ENCODE measurements at places on chromosomes 3 and 15.

DNA sequence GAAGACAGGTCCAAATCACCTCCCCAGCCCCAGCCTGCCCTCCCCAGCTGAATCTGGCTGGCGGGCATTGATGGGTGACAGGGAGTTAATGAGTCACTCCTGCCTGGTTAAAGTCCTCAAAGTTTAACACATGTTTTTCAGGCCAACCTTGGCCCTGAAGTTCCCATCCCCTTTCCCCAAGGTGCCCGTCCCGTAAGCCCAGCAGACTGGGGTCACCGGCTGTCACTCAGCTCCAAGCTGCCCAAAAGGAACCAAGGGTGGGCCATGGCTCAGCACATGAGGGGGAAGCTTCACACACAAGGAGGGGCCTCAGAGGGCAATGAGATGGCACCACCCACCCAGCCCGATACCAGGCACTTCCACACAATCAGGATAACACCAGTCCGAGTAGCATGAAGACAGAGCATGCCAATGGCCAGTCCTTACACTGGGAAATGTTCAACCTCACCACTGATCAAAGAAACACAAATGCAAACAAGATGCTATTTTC, 10.2 kb upstream of the KLF15 start:
- DNase-seq: no peak

GRCh38 chr3:85304360-85304964, 345.7 kb downstream of the CADM2 start:
- DNase-seq: no peak

GRCh38 chr15:53976844-53977392, 1.3 kb upstream of the UNC13C start:
- DNase-seq: no peak

DNA sequence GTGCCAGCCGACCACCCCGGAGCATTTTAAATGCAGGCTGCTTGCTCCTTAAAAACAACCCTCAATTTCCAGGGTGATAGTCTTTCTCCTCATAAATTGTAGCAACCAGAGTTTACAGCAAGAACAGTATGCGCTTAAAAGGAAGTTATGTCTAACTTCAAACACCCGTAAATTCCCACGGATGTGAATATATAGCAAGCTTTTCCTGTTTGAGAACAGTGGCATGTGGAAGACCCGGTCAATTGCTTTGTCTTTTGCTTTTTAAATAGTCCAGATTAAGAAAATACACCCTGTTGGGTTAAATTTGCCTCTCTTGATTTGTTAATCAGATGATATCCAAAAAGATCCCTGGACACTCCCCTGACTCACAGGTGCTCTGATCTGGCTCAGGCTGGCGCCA, 20.8 kb downstream of the MRPS25 start:
- no peak for DNase-seq

DNA sequence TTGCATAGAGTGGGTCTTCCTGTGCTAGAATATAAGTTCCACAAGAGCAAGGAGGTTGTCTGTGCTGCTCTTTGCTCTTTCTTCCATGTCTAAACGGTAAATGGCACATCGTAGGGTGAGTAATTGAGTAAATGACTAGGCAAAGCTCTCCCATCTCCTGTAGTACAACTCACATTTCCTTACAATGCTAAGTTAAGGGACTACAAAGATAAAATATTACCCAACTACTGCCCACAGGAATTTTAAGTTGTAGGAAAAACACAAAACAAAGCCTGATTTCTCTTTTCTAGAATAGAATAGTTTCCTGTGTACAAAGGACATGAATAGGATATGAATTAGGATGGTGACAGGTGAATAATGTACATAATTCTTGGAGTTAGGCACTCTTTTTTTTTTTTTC, 19.9 kb upstream of the LRIG1 start:
- peak; percentile 16 for DNase-seq

- no peak for DNase-seq
These were observed 29.7 kb downstream of the PLXND1 start for GRCh38 chr3:129576514-129577352.

DNA sequence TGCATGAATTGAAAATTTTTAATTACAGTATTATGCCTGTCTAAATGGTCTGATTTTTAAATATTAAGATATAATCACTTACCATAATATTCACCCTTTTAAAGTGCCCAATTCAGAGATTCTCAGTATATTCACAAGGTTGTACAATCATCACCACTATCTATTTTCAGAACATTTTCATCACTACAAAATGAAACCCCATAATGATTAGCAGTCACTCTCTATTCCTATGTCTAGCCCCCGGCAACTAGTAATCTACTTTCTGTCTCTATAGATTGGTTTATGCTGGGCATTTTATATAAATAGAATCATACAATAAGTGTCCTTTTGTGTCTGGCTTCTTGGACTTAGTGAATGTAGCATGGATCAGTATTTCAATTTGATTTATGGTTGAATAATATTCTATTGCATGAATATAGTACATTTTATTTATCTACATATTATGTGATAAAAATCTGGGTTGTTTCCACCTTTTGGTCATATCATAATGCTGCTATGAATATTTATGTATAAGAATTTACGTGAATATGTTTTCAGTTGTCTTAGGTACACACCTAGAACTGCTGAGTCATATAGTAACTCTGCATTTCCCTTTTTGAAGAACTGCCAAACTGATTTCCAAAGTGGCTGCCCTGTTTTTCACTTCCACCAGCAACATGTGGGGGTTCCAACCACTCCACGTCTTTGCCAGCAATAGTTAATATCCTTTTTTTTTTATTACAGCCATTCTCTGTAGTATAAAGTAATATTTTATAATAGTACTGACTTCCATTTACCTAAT, 485.7 kb upstream of the ZNF385D start:
- DNase-seq: no peak

- no peak for DNase-seq
These were observed 641.6 kb downstream of the NSUN3 start for GRCh38 chr3:94704467-94704866.

GRCh38 chr3:47954567-47954966, 61.6 kb downstream of the MAP4 start:
- DNase-seq: no peak

GRCh38 chr3:168272343-168272985, 176.7 kb upstream of the GOLIM4 start:
- no peak for DNase-seq

- DNase-seq: no peak
These were observed 11.1 kb downstream of the COL6A6 start for GRCh38 chr3:130528120-130528519.

- no peak for DNase-seq
These were observed 6.7 kb downstream of the CLCN2 start for GRCh38 chr3:184354754-184355153.

- no peak for DNase-seq
These were observed 237.7 kb upstream of the EIF1B start for GRCh38 chr3:40071683-40072238.

GRCh38 chr3:146883288-146883687, 278.1 kb upstream of the PLSCR5 start:
- DNase-seq: no peak

DNA sequence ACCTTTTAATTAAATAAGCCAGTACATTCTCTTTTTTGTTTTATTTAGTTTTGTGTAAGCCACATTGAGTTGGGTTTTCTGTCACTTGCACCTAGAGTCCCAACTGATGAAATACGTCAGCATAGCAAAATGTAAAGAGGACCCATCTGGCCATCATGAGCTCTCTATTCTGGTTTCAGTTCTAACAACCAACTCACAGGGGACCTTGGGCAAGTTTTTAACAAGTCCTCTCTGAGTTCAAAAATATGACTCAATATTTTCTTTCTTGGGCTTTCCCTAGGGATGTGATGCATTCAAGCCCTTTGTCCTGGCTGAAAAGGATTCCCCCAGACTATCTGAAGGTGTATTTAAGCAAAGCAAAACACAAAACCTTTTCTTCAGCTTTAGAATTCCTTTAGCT, 32.9 kb downstream of the PLCH1 start:
- DNase-seq: no peak

DNA sequence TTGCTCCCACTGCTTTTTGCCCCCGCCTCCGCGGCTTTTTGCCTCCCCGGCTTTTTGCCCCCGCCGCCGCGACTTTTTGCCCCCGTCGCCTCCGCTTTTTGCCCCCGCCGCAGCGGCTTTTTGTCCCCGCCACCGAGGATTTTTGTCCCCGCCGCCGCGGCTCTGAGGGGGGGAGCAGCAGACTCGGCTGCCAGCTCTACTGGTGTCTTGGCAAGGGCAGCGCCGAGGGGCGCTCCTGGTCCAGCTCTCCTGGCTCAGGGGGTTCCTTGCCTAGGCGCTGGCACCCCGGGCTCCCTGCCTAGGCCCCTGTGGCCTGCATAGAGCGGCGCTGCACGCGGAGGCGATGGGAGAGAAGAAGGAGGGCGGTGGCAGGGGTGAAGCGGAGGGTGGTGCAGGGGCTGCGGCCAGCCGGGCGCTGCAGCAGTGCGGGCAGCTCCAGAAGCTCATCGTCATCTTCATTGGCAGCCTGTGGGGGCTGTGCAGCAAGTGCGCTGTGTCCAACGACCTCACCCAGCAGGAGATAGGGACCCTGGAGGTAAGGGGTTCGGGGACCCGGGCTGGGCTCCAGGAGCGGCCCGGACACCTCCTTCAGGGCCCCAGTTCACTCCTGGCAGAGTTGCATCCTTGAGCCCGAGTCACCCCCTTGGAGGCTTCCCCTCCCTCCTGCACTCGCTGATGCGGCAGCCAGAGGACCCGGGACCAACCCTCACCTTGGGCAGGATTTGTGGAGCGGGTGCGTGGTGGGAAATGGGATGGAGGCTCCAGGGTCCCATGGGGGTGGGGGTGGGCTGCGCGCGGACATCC, 642.4 kb downstream of the GOLGA6L6 start:
- DNase-seq: no peak

- no peak for DNase-seq
These were observed 79.8 kb upstream of the PFN2 start for GRCh38 chr3:150050510-150050909.

- DNase-seq: no peak
These were observed 120.2 kb downstream of the TFDP2 start for GRCh38 chr3:142029052-142029642.

- DNase-seq: no peak
These were observed 7.0 kb downstream of the CLDN11 start for GRCh38 chr3:170425491-170426239.

DNA sequence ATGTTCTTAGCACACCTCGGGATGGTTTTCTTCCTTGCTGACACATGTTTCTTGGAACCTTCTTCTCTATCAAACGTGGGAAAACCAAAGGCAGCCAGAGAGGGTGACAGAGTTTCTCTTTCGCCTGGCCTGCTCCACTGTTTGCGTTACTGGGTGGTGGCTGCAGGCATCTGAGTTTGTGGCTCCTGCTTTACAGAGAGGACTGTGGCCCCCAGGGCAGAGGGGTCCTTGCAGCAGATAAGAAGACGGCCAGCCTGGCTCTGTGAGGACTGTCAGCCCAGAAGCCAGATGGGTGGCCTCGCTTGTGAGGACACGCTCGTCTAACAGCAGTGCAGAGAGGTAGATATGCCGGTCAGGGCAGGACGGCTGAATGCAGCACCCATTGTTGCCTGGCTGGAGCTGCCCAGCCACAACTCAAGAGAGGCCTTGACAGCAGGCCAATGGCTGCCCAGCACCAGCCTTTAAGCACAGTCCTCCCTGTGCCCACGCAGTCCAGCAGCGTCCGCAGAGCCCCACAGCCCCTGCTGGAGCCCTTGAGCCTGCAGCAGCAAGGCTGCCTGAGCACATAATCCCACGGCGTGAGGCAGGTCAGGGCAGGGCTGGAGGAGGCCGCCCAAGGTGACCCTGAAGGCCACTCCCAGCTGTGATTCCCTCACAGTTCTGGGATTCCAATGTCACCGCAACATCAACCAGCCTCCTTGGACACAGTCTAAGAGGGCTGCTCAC, 15.0 kb upstream of the SPTBN5 start:
- no peak for DNase-seq

GRCh38 chr3:71657831-71658530, 67.2 kb downstream of the EIF4E3 start:
- DNase-seq: no peak

- no peak for DNase-seq
These were observed 1077.1 kb downstream of the ZPLD1 start for GRCh38 chr3:103511891-103512290.

DNA sequence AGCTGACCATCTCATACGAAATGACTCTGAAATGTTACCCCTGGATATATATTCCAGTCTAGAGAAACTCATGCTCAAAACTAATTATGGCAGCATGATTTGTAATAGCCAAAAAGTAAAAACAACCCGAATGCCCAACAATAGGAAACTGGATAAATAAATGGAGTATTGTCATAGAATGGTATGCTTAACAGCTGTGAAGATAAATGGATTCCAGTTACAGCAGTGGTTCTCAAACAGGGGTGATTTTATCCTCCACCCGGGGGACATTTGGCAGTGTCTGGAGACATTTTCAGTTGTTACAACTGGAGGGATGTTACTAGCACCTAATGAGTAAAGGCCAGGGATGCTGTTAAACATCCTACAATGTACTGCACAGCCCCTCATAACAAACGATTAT, 52.3 kb upstream of the PIAS1 start:
- no peak for DNase-seq

DNA sequence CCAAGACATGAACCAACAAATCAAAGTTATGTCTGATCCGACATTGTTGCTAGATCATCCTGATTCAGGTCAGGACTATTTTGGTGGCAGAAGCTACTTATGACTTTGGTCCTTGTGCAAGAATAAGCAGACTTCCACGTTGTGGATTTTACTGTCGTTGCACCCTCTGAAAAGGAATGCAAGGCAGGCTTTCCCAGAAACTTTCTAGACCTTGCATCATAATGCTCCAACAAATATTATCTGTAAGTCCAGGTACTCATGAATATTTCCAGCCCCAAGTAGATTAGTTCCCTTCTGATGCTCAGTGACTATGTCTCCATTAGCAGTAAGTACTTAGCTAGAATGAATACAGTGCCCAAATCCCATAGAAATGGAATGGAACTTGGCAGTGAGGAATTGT, 203.3 kb upstream of the LRRFIP2 start:
- no peak for DNase-seq

DNA sequence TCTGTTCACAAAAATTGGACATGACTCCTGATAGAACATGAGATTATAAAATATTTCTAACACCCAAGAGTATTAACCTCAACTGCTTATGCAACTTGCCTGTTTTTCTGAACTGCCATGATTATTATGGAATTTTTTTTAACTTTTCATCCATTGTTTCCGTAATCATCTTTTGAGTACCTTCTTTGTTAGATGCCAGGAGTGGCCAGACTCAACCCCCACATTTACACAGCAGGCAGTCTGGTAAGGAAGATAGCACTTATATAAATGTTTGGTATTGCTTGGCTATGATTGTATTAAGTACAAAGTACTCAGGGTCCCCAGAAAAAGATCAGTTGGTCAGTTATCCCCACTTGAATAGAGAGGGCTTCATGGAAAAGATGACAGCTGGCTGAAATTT, 74.3 kb downstream of the CRYBG3 start:
- DNase-seq: no peak

All from AG04449 (cell line).